ENCODE measurements at places on chromosomes 11 and 22.

DNA sequence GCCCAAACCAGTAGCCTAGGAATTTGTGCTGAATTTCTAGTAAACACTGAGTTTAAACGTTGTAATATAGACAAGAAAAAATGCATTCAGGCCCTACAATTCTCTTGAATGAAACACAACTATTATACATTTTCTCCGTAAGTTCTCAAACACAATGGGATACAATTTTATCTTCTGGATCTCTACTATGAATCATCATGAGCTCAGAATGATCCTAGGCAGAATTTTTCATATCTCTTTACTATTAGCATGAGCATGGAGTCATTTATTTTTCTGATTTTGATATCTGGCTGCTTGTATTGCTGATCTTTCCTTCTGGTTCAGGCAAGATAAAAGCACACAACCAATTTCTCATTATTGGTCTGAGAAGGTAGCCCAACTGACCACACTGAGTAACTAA, 1123.4 kb upstream of the RAG2 start:
- no peak for DNase-seq

- DNase-seq, result no peak
Measured at GRCh38 chr11:109153836-109154235, 268.2 kb upstream of the C11orf87 start.

DNA sequence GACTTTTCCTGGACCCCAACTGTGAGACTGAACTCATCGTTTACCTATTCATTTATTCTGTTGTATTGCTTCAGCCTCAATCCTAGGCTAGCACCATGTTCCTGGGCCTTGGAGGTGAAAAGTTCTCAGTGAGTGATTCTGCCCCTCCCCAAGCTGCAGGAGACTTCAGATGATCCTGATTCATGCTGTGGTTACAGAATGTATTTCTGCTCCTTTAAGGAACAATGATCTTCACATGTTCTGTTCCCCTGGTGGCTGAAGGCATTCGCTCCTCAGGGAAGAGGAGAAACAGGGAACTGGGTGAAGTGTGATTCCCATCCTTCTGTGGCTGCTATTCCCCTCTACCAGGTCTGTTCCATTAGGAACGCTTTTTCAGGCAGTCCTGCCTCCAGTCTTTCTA, 2.4 kb downstream of the OR52E1 start:
- DNase-seq, result no peak

GRCh38 chr11:115377882-115378296, 126.3 kb downstream of the CADM1 start:
- no peak for DNase-seq

GRCh38 chr11:87331273-87331672, 293.5 kb downstream of the TMEM135 start:
- no peak for DNase-seq

GRCh38 chr22:48960576-48960975, 867.1 kb downstream of the BRD1 start:
- no peak for DNase-seq

GRCh38 chr11:76663486-76663810, 7.1 kb downstream of the LRRC32 start:
- no peak for DNase-seq

GRCh38 chr11:99418927-99419720, 398.4 kb downstream of the CNTN5 start:
- DNase-seq, result no peak

GRCh38 chr11:115869131-115869530, 364.9 kb upstream of the CADM1 start:
- DNase-seq, result no peak

GRCh38 chr11:107545101-107545514, 20.4 kb downstream of the ALKBH8 start:
- no peak for DNase-seq

GRCh38 chr11:24560324-24560723, 63.5 kb downstream of the LUZP2 start:
- DNase-seq, result no peak

- no peak for DNase-seq
Measured at GRCh38 chr22:19359554-19360299, 68.2 kb upstream of the CLTCL1 start.

DNA sequence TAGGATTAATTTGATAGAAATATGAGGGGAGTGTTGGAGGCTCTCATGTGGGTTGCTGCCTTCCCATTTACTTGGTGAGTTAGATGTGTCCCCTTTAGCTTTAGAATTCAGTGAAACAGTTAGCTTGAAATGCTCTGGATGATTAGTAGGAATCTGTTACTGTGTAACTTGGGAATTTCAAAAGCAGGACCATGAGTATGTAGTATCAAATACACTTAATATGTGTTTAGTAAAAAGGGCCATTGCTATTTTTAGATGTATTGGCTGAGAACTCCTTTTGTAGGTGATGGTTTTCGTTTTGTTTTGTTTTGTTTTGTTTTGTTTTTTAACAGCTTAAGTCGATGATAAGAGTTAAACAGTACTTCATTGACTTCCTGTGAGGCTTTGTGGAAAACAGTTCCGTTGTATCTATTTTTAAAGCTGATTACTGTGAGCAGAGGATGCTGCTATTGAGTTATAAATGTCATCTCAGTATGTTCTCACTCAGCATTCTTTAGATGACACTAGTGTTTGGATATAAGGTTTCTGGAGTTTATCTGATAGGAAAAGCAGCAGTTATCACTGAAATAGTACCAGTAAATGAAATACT, 53.5 kb downstream of the MCAM start:
- DNase-seq, result no peak

GRCh38 chr22:19179497-19180048, 1.0 kb upstream of the SLC25A1 start:
- no peak for DNase-seq

- DNase-seq, result peak; percentile 55
Measured at GRCh38 chr11:44611687-44612434, 46.4 kb downstream of the CD82 start.

DNA sequence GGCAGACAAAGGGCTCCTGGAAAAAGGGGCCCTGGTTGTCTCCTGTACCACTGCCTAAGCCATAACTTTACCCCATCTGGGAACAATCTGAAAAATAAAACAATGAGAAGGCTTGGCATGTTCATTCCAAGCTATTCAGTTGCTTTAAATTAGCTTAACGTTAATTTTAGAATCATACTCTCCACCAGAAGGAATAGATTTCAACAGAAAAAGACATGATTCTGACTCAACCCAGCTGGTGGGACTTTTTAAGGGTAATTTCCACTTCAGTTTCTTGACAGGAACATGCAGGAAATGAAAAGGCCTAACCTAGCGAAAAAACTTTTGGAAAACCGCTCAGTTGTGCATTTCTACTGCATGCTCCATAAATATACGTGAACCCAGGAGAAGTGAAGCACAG, 7.9 kb downstream of the SF3A1 start:
- DNase-seq, result no peak

GRCh38 chr22:49767355-49768062, 60.2 kb downstream of the BRD1 start:
- no peak for DNase-seq

DNA sequence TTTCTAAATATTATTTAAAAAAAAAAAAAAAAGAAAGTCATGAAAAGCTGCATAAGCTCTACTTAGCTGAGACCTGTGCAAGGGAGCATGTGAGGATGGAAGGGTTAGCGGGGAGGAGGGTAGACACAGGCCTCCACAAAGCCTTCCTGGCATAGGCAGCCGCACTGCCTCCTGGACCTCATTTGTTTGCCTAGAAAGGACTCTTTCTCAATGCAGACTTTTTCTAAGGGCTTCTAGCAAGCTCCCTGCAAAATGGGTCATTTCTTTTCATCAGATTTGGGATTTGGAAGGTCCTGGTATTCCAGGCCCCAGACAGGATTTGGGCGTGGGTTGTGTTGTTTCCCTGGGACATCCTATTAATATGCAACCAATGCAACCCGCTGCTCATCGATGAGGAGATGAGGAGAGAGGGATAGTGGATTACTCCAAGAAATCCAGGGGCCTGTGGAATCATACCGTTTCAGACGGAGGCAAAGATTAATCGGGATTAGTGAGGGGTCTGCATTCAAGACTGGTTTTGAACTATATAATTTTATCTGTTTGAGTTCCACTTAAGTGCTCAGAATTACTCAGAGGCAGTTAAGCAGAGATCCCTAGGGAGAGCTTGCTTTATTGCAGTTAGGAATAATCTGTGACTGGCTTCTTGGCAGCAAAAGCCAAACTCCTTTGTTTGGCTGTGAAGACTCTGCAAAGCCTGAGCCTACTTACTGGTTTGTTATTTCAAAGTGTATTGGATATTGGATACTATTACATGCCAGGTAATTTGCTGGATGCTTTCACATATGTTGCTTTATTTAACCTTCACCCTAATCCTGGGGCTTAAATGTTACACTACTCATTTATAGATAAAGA, 106.9 kb upstream of the NAV2 start:
- no peak for DNase-seq

GRCh38 chr11:134516529-134516928, 104.5 kb upstream of the B3GAT1 start:
- no peak for DNase-seq

DNA sequence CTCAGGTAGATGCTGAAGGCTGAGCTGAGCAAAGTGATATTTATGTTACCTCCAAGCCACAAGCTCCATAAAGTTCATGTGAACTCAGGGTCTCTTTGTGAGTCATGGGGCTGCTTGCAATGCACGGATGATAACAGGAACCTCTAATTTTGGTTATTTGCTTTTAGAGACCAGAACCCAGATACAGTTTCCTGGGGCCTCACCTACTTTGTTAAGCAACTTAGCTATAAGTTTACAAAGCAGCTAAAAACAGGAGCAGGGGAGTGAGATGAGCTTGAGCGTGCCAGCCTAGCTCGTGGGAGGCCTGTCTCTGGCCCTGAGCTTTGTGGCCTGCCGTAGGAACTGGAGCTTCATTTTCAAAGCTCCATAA, 29.2 kb downstream of the SREBF2 start:
- no peak for DNase-seq

GRCh38 chr22:39362932-39363331, 13.1 kb downstream of the SYNGR1 start:
- DNase-seq, result no peak

GRCh38 chr22:18994701-18995326, 58.7 kb upstream of the PRODH start:
- no peak for DNase-seq

- DNase-seq, result no peak
Measured at GRCh38 chr22:37289156-37289735, 6.9 kb downstream of the CYTH4 start.

GRCh38 chr11:112310419-112310818, 49.8 kb upstream of the PLET1 start:
- no peak for DNase-seq

DNA sequence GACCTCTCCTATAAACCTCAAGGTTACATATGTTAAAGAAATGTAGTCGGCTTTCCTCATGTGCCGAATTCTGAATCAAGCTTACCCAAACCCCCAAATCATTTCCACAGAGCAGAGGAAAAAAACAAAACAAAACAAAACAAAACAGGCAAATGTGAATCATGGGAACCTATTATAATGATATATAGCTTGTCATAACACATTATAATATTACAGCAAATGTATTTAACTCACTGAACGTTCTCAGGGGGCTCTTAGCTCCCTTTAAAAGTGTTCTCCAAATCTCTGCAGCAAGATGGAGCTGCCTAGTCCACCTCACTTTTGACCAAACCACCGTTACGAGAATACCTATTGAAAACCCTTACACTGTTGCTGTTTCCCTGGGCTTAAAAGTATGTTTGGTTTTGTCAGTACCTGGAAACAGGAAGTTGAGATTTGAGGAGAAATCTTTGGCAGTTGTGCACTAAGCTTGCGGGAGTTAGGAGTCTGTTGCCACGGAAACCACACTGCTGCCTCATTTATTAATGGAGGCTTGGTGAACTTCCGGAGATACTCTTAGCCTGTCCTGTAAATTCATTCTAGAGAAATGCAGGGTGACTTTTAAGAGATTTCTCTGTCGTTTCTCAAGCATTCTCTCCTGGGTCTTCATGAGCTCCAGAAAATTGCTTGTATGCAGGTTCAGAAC, 167.0 kb upstream of the RASSF10 start:
- no peak for DNase-seq

GRCh38 chr22:50604256-50605001, 3.8 kb downstream of the MAPK8IP2 start:
- DNase-seq, result no peak

DNA sequence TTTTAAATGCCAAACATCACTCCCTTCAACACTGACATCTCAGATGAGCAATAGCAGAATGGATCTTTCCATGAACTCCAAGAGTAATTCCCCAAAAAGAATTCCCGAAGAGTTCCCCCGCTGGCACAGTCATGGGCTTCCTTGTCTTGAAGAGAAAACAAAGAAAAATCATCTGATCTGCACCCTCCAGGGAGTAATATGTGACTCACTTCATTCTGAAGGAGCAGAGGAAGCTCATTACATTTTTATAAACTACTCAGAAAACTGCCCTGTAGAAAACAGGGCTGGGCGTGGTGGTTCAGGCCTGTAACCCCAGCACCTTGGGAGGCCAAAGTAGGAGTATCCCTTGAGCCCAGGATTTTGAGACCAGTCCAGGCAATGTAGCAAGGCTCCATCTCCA, 35.7 kb downstream of the CELSR1 start:
- no peak for DNase-seq

GRCh38 chr22:17916226-17916889, 108.0 kb downstream of the MICAL3 start:
- DNase-seq, result no peak

DNA sequence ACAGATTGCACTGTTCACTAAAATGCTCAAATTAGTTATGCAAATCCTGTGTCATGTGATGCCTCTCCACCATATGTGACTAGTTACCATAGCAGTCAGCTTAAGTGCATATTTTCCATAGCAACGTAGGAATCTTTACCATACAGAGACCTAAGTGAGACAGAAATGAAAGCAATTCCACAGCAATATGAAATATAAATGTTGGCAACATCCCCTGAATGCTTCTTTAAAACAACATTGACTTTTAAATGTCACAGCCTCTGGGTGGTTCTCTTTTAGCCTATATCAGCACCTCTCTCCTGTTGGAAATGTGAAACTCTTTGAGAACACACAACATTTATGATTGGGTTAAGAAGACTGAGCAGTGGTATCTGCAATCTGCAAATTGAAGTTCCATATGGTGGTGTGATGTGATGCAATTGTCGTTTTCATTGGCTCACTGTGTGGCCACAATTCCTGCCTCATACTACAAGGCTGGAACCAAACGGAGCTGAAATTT, 814.6 kb downstream of the DLG2 start:
- no peak for DNase-seq

DNA sequence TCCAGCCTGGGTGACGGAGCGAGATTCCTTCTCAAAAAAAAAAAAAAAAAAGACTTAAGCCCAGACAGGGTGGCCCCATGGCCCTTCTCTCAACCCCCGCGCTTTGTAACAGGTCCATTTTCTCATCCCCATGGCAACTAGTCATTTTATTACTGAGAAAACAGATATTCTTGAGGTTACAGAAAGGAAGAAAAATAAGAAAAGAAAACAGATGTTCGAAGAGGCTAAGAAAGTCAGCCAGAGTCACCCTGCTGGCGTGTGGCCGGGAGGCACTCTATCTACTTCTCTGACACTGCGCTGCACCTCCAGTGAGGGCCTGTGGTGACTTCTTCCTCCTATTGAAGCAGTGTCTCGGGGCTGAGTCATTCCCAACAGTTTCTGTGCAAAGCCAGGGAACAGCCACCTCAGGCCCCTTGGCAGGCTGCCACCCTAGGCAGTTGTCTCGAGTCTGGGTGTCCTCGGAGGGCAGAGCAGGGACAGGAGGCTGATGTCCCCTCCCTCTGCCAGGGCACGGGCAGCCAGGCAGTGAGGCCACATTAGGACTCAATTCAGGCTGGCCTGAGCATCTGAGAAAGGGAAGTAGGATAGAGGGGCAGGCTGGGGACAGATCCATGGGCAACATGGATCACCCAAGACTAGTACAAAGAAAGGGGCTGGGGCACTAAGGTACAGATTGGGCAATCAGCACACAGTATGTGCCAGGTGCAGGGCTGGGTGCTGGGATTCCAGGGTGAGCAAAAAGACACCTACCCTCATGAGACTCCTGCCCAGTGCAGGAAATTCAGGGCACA, 16.4 kb upstream of the SYVN1 start:
- DNase-seq, result no peak
